ENCODE measurements at places on chromosomes 5 and 9. TPM values are rescaled to one million over a fixed set of nuclear protein-coding genes. Genes with fewer than 3 reads are reported as not detected.

DNA sequence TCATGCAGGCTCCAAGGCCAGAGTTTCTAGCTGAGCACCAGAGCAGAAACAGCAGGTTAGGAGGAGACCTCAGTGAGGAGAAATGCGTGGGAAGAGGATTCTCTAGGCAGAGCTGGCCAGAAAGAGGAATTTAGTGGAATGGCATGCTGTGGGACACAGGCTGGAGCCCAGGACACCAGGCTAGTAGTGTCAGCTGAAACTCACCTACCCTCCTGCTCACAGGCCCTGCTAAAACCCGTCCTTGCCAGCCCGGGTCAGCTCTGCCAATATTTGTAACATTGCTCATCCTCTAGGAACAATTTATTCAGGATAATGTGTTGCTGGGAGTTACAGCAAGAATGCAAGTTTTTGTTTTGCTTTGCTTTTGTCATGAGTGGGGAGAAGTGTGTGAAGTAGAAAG is 40.2 kb upstream of the AGXT2 start:
- DNase-seq = no peak

DNA sequence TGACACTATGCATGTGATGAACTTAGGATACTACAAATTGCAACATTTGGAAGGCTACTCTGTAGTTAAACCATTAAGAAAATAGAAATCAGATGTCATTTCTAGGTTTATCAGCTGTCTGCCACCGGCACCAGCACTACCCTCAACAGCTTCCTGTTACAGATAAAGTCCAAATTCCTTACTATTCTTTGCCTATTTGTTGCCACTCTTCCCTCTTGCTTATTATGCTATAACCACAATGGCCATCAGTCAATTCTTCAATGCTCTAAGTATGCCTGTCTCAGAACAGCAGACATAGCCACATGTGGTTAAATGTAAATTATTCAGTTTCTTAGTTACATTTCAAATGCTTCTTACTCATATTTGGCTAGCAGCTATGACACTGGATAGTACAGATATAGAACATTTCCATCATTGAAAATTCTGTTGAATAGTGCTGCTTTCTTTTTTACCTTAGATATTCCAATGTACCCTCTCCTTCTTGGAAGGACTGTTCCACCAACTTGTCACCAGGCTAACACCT is 21.0 kb downstream of the DHX29 start:
- no peak for DNase-seq

- DNase-seq = no peak
Measured at GRCh38 chr5:134100283-134101091, 14.0 kb upstream of the TCF7 start.

GRCh38 chr5:132525299-132525724 is 18.0 kb downstream of the IL5 start:
- no peak for DNase-seq

GRCh38 chr9:89662718-89663613 is 58.2 kb downstream of the GADD45G start:
- no peak for DNase-seq

GRCh38 chr9:118928722-118929121 is 440.5 kb downstream of the BRINP1 start:
- no peak for DNase-seq

GRCh38 chr9:79667817-79668436 is 96.2 kb downstream of the TLE4 start:
- DNase-seq = no peak

GRCh38 chr5:17872204-17872603 is 237.9 kb downstream of the TAF11L14 start:
- DNase-seq = no peak

GRCh38 chr5:123817267-123817666 is 305.3 kb downstream of the CSNK1G3 start:
- DNase-seq = no peak

DNA sequence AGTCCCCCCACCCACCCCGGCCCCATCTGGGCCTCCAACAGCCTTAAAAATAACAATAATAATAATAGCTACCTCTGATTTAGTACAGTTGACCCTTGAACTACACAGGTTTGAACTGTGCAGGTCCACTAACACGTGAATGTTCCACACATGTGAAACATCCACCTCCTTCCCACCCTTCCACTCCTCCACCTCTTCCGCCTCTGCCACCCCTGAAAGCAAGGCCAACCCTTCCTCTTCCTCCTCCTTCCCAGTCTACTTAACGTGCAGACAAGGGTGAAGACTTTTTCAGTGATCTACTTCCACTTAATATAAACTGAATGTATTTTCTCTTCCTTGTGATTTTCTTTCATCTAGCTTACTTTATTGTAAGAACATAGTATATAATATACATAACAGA is 10.8 kb downstream of the PDGFRB start:
- DNase-seq = no peak

DNA sequence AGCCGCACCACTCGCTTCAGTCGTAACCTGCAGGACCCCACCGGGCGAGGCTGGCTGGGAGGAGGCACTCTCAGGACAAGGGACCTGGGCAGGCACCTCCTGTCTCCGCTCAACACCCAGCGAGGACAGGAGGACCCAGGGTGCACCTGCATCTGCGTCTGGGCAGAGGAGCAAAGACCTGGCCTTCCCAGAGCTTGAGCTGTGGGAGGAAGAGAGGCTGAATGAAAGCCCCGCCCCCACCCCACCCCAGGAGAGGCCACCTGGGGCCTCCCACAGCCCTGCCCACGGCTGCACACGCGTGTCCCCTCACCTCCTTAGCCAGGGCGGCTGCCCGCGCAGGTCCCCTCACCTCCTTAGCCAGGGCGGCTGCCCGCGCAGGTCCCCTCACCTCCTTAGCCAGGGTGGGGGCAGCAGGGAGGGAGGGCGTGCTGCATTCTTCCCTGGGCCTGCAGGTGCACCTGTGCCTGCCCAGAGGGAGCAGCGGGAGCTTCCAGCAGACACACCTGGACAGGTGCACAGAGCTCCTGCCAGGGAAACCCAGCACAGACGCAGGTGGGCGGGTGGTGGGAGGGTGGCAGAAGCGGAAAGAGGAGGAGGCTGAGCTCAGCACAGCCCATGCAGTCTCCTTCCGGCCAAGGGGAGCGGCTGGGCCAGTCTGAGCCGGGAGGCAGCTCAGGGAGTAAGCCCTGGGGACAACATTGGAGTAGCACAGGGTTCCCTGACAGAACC is 18.5 kb upstream of the SLC12A7 start:
- DNase-seq = no peak

GRCh38 chr9:92636627-92637026 is 33.3 kb downstream of the IPPK start:
- no peak for DNase-seq

DNA sequence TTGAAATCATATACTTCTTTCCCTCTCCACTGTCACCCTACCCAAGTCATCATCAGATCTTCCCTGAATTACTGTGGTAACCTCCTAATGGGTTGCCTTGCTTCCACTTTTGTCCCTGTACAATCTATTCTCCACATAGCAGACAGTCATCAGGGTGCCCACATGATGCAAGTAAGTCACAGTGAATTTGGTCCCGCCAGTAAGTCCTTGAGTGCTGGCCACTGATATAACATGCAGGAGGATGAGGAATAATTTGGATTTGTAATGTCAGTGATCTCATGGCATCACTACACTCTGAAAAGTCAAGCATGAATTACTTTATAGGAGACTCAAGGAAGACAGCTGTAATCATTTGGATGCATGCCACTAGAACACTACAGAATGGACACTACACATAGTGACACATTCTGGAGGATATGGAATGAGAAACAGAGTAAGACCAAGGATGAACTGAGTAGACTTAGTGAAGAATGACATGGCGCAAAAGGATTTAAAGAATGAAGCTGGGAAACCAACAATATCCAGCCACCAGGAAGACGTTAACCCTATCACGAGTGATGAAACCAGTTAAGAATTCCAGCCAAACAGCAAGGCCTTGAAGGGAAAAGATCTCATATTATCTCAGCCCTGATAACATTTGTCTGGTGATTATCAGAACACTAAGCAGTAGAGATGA is 28.6 kb downstream of the MARCHF3 start:
- DNase-seq = no peak

GRCh38 chr5:166909040-166909439 is 1382.4 kb upstream of the WWC1 start:
- no peak for DNase-seq

GRCh38 chr9:15873573-15874177 is 320.8 kb downstream of the CCDC171 start:
- DNase-seq = peak; percentile 24

DNA sequence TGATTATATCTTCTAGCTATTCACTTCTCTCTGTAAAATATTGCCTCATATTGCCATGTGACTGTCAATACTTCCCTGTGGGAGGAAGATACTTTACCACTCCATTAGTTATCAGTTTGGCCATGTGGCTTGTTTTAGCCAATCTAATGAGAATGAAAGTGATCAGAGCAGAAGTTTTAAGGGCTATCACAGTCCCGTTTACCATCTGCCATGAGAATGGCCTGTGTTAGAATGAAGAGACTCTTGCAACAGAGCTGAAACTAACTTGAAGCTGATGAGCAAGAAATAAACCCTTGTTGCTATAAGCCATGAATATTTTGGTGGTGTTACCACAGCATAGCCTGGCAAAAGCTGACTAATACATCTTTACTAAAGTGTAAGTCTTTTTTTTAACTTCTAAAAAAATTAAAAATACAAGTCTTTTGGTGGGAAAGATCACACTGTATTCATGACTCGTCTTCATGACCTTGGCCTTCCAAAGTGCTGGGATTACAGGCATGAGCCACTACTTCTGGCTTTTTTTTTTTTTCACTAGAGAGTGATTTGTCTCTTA is 68.0 kb upstream of the CTNNA1 start:
- DNase-seq = no peak

DNA sequence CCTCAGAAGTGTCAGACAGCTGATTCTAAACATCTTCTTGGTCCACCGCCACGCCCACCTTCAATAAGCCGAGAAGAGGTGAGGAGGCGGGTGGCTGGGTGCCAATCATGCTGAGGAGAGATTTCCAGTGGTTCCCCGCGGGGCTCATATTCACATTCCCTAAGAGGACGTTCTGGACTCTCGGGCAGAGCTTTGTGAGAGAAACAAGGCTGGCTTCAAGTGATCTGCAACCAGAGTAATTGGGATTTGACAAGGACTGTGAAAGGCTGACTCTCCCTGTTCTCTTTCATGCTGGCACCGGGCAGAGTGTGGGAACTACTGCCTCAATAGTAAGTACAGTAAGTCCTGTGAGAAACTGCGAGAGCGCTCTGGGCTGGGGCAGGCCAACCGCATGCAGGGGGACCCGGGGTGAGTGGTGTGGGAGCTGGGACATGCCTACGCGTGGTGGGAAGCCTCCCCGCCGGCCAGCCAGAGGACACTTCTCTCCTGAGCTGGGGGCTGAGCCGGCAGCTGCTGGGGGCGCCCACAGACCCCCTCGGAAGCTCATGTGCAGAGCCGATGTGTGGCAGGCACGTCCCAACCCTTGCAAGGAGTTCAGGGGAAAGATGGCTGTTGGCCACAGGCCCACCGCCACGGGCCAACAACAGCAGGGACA is 110.9 kb downstream of the LIFR start:
- no peak for DNase-seq

DNA sequence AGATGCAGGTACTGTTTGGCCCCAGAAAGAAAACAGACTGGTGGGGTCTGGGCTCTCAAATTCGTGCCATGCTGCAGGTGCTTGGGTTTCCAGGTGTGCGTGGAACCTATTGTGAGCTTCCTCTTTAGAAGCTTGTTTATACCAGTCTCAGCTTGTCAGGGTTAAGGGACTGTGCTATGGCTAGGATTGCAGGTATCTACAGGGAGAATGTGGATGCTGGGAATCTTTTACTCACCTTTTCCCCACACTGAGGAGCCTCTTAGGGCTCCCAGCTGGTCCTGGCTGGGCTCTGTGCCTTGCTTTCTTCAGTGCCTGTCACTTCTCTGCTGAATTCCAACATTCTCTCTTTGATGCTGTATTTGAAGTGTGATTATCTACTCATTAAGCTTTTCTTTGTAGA is 111.8 kb downstream of the WDR70 start:
- DNase-seq = no peak

DNA sequence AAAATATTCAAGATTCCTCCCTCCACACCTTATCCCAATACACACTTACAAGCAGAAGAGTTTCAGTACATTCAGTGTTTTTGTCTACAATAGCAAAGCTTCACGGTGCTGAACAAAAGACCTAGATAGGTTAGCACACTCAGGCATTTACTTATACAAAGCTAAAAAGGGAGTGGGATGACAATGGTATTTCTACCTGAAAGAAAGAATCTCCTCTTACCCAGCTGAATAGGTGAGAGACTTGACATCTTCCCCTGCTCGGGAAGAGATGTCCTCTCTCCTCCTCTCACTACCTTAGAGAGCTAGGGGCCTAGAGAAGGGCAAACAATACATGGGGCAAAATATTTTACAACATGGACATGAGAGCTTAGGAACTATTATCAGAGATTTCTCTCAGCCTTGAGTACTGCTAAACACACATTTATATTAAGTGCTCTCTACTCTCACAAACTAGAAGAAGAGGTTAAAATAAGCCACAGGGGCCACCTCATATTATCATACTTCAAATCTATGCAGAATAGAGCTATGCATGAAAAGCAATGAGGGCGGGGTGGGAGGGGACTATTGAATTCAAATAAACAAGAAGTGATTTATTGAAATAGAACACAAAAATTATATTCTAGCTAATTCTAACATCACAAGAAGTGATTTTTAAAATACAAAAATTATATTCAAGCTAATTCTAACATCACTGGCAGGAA is 38.6 kb upstream of the RNF38 start:
- no peak for DNase-seq

- no peak for DNase-seq
Measured at GRCh38 chr5:17056141-17056631, 120.1 kb upstream of the MYO10 start.

DNA sequence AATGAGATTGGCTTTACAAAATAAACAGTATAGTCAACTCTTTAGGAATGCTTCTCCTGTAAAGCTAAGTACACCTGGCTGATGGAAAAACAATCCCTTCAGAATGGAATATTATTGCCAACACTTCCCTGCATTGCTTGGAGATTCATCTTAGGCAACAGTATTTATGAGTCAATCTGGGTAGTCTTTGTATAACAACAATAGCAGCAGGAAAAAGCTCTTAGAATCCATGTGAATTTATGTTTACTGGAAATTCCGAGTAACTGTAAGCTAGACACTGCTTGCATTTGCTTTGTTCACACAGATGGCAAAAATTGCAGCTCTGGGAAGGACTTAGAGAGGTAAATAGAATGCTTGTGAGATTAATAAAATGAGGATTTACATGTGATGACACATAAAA is 101.7 kb upstream of the NTRK2 start:
- no peak for DNase-seq

The DBH gene
- not detected for total RNA-seq

The SPATA9 gene
- total RNA-seq = not detected

The FAM193B gene
- total RNA-seq = 54.0 TPM

The MED22 gene
- total RNA-seq = 18.6 TPM

The IFNA16 gene
- total RNA-seq = not detected

The FCN2 gene
- not detected for total RNA-seq

Data from HCT116 (cell line).